ENCODE measurements at places on chromosomes 4 and X. TPM values are rescaled to one million over a fixed set of nuclear protein-coding genes. Genes with fewer than 3 reads are reported as not detected.

ADAD1 gene
- not detected for total RNA-seq

PHEX gene
- 0.11 TPM for total RNA-seq

SEPTIN11 gene
- 41.5 TPM for total RNA-seq

FGF5 gene
- total RNA-seq = 0.30 TPM

OTC gene
- not detected for total RNA-seq

CT45A10 gene
- total RNA-seq = not detected

NLRP2B gene
- not detected for total RNA-seq

RAB33A gene
- total RNA-seq = 1.2 TPM

NLGN3 gene
- 0.67 TPM for total RNA-seq

PSAPL1 gene
- total RNA-seq = not detected

MCF2 gene
- total RNA-seq = 0.65 TPM

WDR17 gene
- total RNA-seq = 0.83 TPM

AR gene
- 12.7 TPM for total RNA-seq

MAOB gene
- total RNA-seq = 111 TPM

TMPRSS11A gene
- total RNA-seq = not detected

FGFR3 gene
- 4.7 TPM for total RNA-seq

CNKSR2 gene
- total RNA-seq = 1.00 TPM

UGT2A1 gene
- total RNA-seq = not detected

LRP2BP gene
- 1.5 TPM for total RNA-seq

PPP4R3C gene
- not detected for total RNA-seq

DUSP9 gene
- total RNA-seq = not detected

AVPR2 gene
- total RNA-seq = 3.3 TPM
